ENCODE measurements at places on chromosomes 4 and X. TPM values are rescaled to one million over a fixed set of nuclear protein-coding genes. Genes with fewer than 3 reads are reported as not detected.

The SEC24D gene
- total RNA-seq = 71.6 TPM

The SUPT20HL2 gene
- total RNA-seq = not detected

The CENPI gene
- total RNA-seq = 1.4 TPM

DNA sequence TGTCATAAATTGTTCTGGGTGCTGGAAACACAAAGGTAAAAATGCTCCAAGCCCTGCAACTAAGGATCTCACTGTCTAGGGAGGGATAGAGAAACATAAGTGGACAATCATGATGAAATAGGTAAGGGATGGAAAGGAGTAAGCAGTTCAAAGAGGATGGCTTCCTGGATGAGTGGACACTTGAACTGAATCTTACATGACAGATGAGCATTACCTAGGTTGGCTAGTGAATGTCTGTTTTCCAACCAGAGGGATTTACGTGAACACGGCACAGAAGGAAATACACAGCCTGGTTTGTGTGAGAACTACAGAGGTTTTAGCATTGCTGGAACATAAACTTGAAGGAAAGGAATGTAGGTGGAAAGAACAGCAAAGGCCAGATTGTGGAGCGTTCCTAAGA lies 150.2 kb upstream of the GALNT7 start:
- no peak for DNase-seq

DNA sequence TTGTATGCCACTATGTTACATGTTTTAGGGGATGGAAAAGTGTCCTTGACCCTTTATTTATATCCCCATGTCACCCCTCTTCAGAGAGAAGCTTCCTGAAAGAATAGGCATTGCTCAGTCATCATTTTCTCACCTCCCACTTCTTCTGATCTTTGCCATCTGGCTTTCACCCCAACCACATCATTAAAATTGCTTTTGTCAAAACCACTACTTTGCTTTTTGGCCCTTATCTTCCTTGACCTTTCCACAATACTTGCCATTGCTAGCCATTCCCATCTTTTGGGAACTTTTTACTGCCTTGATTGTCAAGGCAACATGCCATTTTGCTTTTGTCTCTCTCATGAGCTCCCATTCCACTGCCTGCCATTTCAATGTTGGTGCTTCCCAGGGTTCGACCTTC lies 14.9 kb upstream of the FAM9B start:
- DNase-seq = no peak

DNA sequence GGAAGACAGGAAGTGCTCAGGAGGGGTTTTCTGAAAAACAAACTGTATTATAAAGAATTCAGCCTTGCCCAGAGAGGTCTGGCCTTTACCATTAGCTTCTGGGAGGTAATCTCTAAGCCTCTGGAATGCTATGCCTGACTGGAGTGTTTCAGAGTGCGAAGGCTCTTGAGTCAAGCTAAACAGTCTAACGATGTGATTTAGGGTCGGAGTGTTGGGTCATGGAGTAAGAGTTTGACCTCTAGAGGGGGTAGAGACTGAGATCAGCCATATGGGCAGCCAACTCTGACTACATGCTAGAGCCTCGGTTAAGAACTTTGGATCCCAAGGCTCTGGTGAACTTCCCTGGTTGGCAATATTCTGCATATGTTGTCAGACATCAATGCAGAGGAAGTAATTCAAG lies 15.0 kb downstream of the BOD1L1 start:
- DNase-seq = no peak

Measured in mesenteric fat pad (tissue), 1 donor.